ENCODE measurements at places on chromosomes 11 and 22.

DNA sequence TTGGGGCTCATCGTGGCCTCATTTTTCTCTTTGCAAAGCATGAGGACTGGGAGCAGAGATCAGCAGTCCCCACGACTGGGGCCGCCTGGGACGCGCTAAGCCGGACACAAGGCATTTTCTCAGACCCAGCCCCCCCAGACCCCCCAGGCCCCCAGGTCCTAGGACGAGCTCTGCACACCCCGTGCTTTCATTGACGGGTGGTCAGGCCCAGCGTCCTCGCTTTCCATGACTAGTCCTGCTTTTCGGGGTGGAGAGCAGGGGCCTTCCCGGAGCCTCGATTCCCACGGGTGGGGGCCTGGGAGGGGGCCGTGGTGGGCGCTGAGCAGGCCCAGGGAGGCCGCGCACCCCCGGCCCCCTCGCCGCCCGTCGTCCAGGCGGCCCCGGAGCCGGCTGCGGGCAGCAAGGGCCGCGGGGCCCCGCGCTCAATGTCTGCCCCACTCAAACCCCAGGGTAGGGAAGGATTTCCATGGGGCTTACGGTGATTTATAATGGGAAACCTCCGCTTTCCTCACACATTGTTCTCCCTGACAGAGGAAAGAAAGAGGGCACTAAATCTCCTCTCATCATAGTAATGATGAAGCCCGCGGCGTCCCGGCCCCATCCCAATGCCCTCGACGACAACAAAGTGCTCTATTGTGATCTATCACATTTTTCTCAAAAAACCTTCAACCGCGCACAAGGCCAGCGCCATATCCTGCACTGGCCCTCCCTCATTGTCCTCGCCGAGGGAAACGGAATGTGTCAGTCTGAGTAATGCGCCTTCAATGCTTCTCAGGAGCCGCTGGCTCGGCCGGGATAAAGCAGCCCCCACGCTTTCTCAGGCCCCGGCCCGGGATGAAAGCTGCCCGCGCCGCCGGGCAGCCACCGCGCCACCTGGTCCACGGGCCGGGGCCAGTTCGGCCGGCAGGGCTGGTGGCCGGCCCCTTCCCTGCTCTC lies 10.4 kb upstream of the LINC01488 start:
- no peak for DNase-seq

- DNase-seq, result no peak
These were observed 153.0 kb upstream of the PITPNB start for GRCh38 chr22:28072066-28072465.

DNA sequence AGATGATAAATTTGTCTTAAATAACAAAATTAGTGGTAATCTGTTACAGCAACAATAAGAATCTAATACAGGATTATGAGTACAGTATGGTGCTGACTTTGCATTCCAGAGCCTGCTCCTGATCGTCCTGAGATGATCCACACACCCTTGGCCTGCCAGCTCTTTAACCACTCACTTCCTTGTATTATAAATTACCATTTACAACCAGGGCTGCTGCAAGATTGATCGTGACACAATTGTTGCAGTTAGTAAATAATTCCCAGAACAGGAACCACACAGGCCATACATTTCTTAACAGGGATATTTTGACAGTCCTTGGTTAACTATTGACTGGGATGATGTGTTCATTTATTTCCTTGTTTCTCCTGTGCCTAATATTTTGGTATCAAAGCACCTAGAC lies 3.8 kb upstream of the CBLIF start:
- DNase-seq, result no peak

GRCh38 chr11:73100578-73100977 lies 41.5 kb downstream of the FCHSD2 start:
- no peak for DNase-seq

GRCh38 chr11:89521294-89521693 lies 30.1 kb upstream of the NOX4 start:
- no peak for DNase-seq

DNA sequence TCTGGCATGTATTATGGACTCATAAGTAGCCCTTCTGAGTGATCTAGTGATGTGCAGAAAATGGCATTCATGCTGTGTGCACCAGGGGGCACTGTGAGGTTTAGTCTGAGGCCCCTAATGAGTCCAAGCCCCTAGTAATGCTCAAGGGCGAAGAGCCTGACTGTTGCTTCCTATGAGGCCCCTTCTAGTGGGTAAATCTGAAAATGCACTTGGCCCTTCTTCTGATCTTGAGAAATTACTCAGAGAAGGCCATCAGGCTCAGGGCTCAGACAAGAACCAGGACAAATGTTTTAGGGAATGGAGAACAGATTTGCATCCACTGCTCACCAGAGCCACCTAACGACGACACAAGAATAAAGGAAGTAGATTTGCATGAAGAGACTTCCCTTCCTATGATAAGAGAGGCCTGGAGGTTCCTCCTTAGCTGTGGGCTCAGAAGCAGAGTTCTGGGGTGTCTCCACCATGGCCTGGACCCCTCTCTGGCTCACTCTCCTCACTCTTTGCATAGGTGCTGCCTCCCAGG lies 75.8 kb downstream of the GGTLC2 start:
- peak; percentile 61 for DNase-seq

GRCh38 chr11:128547946-128548648 lies 39.3 kb downstream of the ETS1 start:
- no peak for DNase-seq

DNA sequence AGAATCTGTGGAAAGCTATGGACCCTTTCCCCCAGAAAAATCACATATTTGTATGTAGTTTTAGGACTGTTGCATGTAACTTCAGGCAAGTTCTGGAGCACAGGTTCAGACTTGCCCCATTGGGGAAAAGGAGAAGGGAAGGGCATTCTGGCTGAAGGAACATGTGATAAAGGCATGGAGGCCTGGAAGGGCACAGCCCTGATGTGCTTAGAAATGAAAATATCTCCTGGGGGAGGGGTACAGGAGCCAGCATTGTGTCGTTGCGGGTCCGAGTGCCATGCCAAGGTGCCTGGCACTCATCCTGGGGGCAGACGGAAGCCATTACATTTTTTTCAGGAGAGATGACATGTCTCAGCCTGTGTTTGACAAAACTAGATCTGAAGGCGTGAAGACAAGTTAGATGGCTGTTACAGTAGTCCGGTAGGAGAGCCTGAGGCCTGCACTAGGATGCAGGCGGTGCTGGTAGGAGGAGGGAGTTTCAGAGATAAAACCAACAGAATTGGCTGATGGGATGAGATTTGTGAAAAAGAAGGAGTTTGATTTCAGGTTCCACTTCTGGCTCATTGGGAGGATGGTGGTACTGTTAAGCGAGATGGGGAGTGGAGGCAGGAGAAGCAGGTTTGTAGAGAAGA lies 96.9 kb downstream of the TEAD1 start:
- DNase-seq, result no peak

DNA sequence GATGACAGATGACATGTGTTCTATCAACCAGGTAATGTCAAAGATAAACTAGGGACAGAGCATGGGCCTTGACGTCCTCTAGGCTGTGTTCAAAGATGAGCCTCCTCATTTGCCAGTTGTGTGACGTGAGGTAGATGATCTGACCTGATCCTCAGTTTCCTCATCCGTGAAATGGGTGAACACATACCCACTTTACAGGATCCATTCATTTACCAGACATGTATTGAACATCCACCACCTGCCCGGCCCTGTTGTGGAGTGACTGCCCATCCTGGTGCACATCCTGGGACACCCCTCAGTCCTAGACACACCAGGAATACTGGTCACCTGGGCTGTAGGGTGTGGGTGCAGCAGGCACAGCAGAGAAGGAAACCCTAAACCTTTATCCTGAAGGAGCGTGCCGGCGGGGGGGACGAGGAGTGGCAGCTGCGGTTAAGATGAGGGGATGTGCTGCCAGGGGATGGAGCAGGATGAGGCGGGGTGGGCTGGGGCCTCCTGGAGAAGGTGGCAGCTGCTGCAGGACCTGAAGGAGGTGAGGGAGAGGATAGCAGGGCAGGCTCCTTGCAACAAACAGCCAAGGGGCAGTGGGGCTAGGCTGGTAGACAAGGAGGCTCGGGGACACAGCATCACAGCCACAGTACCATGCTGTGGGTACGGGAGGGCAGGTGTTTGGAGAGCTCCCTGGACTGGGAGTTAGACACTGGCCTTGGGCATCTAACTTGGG lies 8.4 kb downstream of the CLDN5 start:
- no peak for DNase-seq

DNA sequence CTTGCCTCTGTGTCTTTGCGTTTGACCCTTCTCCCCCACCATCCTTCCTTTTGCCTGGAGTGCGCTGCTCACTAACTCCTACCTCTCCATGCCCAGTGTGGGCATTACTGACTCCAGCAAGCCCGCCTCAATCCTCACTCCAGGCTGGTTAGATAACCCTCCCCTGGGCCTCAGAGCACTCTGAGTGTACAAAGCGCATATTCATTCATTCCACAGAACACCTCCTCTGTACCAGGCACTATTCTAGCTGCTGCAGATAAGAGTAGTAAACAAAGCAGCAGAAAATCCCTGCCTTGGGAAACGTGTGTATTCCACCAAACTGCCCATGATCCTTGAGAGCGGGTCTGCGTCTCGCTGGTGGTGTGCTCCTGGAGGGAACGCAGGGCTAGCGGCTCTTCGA lies 3.2 kb downstream of the SLC22A8 start:
- no peak for DNase-seq

GRCh38 chr11:15651033-15651432 lies 536.3 kb downstream of the INSC start:
- no peak for DNase-seq

GRCh38 chr11:12008790-12009616 lies 577 bp upstream of the DKK3 start:
- no peak for DNase-seq

- DNase-seq, result peak; percentile 9
These were observed 1.2 kb upstream of the FAR1 start for GRCh38 chr11:13667245-13667644.

DNA sequence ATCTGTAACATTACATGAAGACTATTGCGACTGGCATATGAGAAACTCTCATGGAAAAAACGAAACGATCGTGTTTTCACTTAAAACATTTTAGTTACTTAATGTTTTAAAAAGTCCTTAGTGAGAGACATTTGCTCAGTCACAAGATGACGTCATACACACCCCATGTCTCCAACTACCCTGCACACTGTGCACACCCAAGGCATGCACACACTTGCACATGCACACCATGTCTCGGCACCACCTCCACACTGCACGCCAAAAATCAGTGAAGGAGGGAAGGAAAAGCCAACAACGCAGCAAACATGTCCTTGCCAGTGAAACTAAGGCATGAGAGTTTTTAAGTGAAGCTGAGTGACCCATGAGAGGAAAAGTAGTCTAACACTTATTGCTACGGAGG lies 18.0 kb downstream of the NCAPD3 start:
- DNase-seq, result no peak

DNA sequence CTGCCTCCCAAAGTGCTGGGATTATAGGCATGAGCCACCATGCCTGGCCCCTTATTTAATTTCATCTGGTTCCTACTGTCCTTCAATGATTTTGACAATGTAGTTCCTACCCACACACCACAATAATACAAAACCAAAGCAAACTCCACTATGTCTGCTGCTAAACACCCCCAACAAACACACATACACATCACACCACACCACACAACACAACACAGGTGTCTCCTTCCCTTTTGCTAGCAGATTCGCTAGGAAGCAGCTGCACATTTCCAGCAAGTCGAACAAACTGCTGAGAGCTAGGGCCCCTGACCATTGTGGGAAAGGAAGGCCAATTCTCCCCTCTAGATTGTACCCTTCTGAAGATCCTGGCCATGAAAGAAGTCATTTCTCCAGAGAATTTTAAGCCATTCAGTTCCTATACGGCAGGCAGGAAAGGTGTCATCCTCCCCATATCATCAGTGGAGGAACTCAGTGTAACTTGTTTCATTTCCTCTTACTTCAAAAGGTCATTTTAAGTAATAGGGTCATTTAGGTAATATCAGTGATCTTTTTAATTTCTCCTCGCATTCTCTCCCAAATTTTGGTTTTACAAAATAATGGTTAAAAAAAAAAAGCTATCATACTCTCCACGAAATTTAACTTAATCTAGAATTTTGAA lies 18.5 kb downstream of the NUMA1 start:
- DNase-seq, result no peak

GRCh38 chr11:125371431-125371935 lies 124.6 kb downstream of the FEZ1 start:
- DNase-seq, result no peak

DNA sequence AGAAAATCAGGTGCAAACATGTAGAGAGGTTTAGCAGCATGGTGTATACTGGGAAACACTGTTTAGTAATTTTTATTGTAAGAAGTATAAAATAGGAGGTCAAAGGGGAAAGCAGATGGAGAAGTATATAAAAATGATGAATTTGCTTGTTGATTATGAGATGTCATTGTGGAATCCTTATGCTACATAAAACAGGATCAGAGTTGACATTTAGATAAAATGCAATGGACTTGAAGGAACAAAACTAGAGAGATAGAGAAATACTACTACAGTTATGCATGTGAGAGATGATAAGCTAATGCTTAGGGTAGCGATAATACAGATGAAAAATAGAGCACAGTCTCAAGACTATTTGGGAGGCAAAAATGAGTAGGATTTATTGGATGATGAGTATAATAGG lies 191.9 kb upstream of the CTSC start:
- no peak for DNase-seq

DNA sequence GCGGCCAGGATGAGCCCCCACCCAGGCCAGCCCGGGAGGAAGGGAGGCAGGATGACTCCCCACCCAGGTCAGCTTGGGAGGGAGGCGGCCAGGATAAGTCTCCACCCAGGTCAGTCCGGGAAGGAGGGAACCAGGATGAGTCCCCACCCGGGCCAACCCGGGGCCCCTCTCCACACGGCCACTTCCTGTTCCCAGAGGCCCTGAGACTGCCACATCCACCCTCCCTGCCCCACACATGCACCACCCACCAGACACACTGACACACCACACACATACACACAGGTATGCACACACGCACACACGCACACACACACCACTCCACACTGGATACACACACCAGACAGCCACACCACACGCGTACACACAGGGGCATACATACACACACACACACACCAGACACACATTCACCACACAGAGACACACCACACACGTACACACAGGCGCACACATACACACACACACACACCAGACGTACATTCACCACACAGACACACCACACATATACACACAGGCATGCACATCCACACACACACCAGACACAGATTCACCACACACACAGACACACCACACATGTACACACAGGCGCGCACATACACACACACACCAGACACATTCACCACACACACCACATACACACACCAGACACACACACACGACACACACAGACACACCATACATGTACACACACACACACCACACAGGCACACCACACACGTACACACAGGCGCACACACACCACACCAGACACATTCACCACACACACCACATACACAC lies 84.9 kb upstream of the PRR5 start:
- DNase-seq, result no peak

DNA sequence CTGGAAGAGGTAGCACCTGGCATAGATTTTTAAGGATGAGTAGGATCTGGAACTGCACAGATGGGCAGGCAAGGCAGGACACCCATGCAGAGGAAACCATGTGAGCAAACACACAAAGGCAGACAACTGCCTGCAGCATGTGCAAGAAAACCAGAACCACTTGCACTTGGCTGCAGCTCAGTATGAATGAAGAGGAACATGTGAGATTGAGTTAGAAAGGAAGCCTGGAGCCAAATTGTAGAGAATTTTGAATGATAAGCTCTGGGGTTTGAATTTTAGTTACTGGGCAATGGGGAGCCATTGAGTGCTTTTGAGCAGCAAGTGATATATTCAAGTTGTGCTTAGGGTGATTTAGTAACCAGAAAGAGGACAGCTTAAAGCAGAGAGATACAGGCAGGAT lies 583.4 kb downstream of the SOX6 start:
- no peak for DNase-seq

GRCh38 chr11:77276271-77276670 lies 25.2 kb downstream of the GDPD4 start:
- DNase-seq, result no peak
